ENCODE measurements at places on chromosomes 6 and 20.

DNA sequence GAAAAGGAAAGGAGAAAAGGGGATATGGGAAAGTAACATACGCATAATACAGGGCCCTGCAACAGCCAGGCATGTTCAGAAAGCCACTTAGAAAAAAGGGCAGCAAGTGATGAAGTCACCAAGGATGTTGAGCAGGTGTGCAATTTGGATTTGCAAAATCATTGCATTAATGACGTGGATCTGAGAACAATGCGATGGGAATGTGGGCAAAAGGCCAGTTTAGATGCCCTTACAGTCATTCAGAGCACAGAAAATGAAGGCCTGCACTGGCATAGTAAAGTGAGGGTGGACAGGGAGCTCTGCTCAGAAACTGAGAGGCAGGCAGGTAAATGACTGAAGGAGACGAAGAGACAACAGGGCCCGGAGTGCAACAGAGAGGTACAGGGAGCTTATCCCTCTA, 123.7 kb upstream of the NHSL1 start:
- DNase-seq: peak; percentile 13

DNA sequence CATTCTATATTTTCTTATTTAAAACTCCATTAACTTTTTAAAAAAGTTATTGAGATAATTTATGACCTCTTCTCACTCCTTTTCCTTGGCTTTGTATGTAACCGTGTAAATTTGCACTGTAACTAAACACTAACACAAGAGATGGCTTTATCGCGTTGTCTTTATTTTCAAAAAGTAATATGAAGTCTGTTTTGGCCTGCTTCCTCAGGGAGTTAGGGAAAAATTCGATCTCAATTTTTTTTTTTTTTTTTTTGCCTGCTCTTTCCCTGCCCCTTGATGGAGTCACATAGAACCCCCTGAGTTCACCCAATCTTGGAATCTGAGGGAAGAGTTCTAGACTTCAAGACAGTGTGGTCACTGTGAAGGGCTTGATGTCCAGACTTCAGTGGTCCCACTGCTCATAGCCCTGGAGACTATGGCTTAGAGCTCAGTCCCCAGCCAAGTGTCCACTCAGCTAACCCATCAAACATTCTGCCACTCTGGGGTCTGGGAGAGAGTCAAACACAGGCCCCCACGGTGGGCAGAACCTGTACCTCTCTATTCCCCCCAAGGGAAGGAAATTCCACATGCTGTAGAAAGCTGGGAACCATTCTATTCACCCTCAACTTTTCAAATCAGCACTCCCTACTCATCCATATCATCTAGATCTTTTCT, 15.7 kb upstream of the TBC1D22B start:
- no peak for DNase-seq

- no peak for DNase-seq
These were observed 466.9 kb downstream of the CD83 start for GRCh38 chr6:14584450-14584849.

GRCh38 chr6:158389193-158389919, 77.1 kb downstream of the TULP4 start:
- no peak for DNase-seq

DNA sequence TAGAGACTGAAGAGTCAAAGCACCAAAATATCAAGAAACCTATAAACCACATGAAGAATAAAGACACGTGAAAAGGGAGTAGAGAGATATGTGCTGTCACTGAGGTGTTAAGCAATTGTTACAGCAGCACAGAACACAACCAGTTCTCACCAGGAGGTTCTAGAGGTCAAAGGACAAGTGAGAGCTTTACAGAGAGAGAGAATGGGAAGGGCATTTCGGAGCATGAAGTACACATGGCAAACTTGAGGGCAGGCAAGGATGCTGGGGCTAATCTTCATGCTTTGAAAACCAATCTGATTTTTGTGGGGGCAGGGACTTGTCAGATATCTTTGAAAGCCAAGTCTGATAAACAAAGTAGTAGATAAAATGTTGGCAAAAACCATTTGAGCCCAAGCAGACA, 142.3 kb upstream of the NRSN1 start:
- DNase-seq: no peak

DNA sequence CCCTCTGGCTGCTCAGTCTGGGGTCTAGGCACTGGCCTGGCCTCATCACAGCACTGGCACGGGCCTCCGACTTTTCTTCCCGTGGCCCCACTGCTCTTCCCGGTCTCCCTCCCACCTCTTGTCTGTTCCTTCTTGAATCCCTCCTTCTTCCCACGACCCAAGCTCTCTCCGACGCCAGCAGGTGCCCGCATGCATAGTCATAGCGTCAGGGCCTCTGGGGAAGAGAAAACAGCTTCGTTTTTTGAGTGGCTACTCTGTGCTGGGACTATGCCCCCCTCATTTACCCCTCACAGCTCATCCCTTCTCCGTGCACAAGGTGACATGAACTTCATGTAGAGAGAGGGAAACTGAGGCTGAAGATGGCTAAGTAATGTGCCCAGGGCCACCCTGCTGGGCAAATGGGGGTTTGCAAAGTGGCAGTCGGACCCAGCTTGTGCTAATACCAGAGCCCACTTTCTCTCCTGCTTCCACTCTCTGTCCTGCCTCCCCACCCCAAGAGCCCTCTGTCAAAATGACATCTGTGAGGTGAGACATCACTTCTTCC, 59.2 kb downstream of the SYNJ2 start:
- peak; percentile 48 for DNase-seq

DNA sequence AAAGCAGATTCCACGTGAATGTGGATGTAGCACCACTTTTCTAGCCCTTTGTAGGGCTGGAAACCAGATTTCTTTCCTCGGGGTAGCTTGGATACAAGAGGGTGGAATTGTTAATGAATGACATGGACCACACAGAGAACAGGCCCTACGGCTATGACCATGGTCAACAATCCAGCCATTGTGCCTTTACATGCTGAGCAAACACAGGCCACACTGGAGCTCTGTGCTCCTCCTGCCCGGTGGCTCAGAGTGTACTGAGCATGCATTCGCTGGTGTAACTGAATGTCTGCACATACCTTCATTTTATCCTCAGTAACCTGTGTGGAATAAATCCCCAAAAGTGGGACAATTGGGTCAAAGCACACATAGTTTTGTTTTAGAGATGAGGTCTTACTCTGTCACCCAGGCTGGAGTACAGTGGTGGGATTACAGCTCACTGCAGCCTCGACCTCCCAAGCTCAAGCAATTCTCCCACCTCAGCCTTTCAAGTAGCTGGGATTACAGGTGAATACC, 32.8 kb downstream of the LRP11 start:
- no peak for DNase-seq

- no peak for DNase-seq
These were observed 137.5 kb downstream of the GMPR start for GRCh38 chr6:16375843-16376242.

GRCh38 chr20:32479012-32479411, 106.1 kb downstream of the NOL4L start:
- no peak for DNase-seq

GRCh38 chr6:137926207-137926731, 59.2 kb downstream of the TNFAIP3 start:
- DNase-seq: peak; percentile 74

- DNase-seq: no peak
These were observed 135.3 kb upstream of the NEDD9 start for GRCh38 chr6:11367638-11368199.

DNA sequence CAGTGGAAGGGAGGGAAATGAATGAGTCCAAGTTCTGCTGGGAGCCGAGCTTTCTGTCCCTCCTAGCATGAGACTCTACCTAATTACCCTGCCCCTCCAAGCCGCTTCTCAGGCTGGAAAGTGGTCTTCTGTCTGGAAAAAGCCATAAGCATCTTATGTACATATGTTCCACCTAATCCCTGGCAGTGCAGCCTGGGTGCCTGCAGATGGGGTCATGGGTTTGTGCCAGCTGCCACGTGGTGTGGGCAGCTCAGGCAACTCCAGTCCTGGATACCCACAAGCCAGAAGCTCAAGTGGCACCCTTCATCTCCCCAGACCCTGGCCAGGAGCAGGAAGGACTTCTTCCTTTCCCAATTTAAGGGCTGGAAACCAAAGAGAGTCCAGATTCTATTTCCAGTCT, 253.1 kb downstream of the LY86 start:
- no peak for DNase-seq

DNA sequence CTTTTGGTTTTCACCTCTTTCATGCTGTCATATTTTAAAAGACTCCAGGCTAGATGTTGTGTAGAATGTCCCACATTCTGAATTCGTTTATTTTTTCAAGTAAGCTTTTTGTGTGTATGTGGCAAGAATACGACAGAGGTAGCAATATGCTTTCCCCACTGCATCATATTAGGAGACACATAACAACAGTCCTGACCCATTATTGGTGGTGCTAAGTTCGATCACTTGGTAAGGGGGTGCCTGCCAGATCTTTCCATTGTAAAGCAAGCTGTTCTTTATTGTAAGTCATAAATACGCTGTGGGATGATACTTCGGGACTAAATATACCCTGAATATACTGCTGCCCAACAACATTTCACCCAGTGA, 588 bp upstream of the NCOA3 start:
- DNase-seq: no peak

- DNase-seq: no peak
These were observed 75.9 kb downstream of the PREX1 start for GRCh38 chr20:48751871-48752270.

- DNase-seq: no peak
These were observed 4.2 kb downstream of the AHI1 start for GRCh38 chr6:135493218-135493961.
